ENCODE measurements at places on chromosomes 5 and 9.

DNA sequence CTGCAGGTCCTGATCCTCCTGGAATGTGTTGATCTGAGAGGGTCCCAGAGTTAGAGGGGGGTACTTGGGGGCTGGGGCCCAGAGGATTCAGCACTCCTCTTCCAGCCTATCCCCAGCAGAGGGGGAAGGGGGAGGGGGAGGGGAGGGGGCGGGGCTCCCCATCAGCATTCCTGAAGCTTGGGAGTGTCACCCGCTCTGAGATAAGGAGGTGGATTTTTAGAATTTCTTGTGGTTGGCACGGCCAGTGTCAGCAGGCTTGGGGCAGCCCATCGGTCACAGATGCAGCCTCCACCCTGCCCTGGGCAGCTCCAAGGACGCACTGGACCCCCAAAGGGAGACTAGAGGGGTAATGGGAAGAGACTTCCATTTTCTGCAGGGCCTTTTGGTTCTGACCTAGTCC is 5.3 kb downstream of the FGF18 start:
- DNase-seq: no peak

DNA sequence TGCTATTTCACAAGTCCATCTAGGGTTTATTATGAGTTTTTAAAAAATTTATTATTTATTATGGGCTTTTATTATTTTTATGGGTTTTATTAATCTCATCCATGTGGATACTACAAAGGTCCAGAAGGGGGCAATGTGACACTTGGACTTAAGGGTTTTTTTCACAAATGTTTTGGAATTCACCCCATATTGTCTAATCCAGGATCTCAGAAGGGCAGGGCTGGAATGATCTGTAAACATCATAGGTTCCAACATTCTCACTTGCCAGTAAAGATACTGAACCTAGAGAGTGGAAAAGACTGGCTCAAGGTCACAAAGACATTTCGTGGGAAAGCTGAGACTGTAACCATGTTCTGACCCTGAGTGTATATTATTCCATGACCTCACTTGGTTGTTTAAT is 35.6 kb downstream of the NIM1K start:
- DNase-seq: no peak

DNA sequence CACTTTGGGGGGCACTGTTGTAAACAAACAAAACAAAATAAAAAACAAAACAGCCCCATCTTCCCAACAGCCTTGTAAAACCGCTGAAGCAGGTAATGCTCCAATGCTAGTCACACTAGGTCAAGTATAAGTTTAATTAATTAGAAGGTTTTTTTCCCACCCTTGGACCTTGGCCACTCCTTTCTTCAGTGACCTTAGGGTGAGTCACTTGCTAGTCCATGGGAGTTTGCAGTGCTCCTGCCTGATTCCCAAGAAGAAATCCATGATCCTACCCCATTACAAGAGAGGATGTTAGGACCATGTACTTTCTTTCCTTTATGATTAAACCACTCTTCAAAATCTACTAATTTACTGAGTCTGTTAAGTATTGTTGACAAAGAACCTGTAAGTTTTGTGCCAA is 192.2 kb upstream of the CDKN2B start:
- no peak for DNase-seq

- no peak for DNase-seq
Observed at GRCh38 chr9:109379513-109379912, 58.7 kb upstream of the EPB41L4B start.

DNA sequence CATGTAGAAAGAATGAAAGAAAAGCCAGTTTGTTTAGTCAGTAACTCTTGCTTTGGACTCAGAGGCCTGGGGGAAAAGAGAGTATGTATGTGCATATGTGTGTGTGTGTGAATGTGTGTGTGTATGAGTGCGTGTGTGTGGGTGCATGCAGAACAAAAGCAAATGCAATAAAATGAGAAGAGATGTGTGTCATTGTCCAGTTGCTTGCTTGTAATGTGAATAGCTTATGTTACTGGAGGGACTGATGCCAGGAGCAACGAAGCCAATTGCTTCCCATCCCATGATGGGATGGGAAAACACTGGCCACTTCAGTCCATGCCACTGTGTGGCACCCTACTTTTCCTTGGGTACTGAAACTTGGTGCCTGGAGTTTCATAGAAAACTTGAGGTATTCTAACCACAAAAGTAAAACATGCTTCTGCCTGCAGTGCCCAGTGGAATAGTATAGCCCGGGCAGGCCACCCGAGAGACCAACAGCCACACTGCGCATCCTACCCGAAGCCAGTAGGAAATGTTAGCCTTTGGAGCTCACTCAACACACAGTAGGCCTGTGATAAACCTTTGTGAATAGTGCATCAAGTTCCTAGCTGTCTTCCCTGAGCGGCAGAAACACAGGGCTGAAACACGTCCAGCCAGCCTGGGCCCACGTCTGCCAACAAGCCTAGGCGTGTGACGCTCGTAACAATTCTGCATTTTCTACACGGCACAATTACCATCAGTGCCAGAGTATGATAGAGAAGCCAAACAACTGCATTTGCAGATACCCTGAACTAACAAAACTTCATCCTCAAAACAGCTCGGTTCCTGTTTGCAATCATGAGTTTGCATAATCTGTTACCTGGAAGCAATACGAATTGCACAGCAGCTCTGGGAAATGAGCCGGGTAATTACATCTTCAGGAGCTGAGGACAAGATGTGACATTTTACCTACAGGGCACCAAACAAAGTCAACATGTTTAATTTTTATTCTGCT is 198.1 kb downstream of the SYK start:
- DNase-seq: peak; percentile 3

DNA sequence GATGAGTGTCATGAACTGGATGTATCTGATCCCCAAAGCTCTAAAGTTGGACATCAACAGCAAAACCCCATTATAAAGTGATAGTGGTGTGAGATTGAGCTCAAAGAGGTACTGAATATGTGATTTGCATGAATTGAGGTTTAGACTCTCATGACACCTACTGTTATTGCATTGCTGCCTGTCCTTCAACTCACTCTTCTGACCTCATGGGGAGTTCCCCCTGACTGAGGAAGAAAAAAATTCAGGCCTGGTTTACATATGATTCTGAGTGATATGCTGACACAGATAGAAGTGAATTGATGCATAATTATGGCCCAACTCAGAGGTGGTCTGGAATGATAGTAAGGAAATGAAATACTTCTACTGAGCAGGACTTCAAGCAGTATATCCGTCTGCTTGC is 76.2 kb upstream of the CHD1 start:
- no peak for DNase-seq

DNA sequence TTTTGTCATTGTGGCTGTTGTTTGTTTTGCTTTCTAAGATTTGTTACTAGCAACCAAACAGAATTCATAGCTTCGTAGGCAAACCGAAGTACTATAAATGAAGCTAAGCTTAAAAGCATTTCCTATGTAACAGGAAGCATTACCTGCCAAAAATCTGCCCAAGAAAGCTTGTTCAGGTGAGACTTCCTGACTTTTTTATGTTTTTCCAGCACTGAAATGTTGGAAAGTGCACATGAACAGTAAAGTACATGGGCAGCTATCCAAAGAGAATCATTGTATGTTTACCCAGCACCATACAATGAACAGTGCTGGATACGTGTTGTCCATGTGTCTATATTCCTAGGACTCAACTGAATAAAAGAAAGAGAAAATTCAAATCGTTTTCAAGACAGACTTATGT is 247.1 kb downstream of the NFIB start:
- no peak for DNase-seq

DNA sequence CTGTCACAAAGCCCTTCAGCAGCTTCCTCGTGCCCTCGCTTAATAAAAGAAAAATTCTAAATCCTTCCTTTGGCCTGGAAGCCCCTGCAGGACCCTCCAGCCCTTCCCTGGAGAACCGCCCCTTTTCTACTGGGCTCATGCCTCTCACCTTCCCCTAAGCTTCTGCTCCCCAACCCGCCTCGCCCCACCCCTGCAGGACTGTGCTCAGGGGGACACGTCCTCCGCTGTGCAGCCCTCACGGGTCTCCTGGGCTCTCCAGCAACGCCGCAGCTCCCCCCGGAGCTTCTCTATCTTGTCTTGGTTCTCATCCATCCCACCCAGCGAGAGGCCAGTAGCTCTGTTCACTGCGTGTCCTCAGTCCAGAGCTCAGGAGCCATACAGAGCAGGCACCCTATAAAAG is 65.6 kb upstream of the SARDH start:
- no peak for DNase-seq

DNA sequence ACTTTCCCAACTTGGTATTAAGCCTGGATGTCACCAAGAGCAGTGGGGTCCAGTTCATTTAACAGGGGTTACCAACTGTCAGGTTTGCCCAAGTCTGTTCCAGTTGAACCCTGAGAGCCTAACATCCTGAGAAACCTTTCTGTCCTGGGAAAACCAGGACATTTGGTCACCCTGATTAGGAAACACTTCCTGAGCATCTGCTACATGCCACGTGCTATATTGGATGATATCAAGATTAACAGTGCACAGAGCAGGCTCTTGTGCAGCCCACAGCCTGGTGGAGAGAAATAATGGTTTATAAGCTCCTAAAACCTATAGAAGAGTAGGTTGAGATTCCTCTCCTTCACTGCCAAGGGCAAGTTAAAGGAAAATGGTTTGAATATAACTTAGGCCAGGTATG is 102.9 kb upstream of the RAD23B start:
- no peak for DNase-seq

- DNase-seq: no peak
Observed at GRCh38 chr9:76101947-76102346, 211.5 kb downstream of the PCSK5 start.

DNA sequence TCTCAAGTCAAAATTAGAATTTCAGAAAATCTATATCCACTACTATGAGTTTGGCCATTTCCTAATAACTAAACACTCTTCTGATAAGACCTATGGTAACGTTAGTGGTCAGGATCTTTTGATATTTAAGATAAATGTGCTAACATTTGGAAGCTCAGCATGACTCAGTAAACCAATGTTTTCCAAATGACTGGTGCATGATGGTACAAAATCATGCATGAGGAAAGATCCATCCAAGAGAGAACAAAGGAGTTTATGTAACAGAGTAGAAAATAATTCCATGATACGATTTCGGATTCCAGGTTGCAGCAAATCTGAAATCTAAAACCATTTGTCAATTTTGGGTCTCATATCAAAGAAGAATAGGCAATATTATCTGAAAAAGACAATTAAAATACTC is 279.2 kb downstream of the NSG2 start:
- no peak for DNase-seq

GRCh38 chr9:131349522-131349880 is 44.4 kb upstream of the PRRC2B start:
- no peak for DNase-seq

DNA sequence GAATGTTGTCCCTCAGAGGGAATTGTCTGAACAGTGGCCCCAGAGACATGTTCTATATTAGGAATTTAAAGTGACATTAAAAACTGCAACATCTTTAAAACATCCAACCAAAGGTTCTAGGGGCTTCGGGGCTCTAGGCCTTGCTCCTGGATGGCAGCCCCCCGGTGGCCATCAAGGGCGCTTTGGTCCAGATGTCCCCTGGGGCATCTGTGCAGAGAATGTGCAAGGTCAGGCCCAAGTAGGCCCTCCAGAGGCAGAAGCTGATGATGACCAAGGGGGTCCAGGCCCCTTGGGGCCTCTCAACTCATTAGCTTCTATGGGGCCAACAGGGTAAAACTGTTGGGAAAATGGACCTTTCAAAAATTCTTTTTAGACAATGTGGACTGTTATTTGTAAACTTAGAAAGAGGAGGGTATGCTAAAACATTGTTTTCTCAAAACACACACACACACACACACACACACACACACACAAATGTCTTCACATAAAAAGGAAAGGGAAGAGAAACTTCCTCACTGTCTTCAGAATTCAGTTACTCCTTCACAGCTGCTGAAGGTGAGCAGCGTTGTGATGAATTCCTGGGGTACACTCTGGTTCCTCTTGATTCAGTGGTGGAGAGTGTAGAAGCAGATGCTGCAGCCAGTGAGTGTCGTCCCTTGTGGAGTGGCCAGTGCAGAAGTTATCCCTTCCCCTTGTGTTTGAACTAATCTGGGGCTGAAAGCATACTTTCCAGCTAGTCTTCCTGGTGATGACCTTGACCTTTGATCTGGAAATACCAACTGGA is 125.2 kb downstream of the WDR41 start:
- no peak for DNase-seq

DNA sequence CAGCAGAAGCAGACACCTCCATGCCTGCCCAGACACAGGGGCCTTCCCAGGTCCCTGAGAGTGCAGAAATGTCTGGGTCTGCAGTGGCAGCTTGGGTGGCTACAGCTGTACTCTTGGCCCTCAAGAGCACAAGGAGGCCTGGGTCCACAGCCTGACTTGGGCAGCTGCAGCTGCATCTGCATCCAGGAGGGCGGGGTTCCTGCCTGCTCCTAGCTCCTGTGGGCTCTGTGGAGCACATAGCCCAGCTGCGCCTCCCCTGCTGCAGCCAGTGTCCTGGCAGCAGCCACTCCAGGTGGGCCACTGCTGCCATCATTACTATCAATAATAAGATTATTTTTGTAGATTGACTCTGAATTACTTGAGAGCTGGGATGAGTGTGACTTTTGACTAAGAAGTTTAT is 162.0 kb upstream of the PTCH1 start:
- DNase-seq: no peak

GRCh38 chr9:99035313-99035712 is 69.6 kb upstream of the TGFBR1 start:
- DNase-seq: no peak

DNA sequence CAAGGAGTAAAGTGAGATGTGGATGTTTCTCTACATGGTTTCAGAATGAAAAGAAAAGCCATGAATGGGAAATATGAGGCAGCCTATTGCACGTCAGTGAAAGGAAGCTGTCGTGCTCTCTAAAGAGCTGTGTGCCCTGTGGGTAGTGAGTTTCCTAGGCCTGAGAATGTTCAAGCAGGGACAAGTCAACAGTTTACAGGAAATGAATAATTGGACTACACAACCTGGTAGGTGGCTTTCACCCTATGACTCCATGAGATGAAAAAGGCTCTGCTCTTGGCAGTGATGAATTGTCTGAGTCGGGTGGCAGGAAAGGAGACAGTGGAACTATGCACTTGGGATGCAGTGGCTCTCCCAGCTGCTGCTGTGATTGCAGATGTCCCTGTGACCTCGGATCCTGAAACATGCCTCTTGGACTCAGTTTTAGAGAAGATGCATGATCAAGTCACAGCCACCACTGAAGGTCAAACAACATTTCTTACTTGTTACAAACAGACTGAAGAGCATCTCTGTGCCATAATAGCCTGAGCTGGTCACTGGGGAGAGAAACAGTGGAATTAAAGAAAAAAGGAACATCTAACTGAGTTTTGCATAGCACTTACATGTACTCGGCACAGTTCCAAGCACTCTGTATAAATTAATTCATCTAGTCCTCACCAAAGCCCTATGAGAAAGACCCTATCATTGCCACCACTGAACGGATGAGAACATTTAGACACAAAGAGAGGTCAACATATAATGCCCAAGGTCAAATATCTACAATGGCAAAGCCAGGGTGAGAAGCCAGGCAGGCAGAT is 293.7 kb downstream of the SPOCK1 start:
- DNase-seq: no peak

- no peak for DNase-seq
Observed at GRCh38 chr9:119483153-119483552, 113.9 kb upstream of the BRINP1 start.

- DNase-seq: no peak
Observed at GRCh38 chr5:67073045-67073680, 123.4 kb downstream of the CD180 start.
